ENCODE measurements at places on chromosomes 3 and 15.
A peak's percentile ranks its signal among the peaks of the same experiment; 100 is the strongest.

DNA sequence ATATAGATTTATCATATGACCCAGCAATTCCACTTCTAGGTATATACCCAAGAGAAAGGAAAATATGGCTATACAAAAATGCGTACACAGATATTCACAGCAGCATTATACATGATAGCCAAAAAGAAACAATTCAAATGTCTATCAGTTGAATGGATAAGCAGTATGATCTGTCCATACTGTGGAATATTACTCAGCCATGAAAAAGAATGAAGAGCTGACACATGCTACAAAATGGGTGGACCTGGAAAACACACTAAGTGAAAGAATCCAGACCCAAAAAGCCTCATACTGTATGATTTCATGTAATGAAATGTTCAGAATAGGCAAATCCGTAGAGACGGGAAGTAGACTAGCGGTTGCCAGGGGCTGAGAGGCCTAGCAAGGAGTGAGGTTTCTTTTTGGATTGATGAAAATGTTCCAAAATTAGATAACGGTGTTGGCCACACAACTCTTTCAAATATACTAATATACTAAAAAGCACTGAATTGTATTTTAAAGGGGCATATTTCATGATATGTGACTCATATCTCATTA lies 33.4 kb downstream of the FGD5 start:
- DNase-seq: no peak

DNA sequence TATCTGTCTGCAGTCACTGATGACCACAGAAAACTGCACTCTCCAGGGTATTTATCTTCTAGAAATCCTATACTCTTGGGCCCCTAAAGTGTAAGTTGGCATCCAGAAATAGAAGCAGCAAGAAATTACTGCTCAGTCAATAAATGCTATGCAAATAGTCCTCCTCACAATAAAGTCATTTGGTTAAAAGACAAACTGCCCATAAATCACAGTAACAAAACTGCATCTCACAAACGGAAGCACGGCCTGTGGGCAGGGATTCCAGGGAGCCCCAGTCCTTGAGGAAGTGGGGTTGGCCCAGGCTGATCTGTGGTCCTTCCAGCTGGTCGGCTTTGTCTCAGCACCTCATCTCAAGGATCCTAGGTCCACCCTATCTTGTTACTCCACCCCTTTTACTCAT lies 29.7 kb upstream of the SPATA12 start:
- no peak for DNase-seq

DNA sequence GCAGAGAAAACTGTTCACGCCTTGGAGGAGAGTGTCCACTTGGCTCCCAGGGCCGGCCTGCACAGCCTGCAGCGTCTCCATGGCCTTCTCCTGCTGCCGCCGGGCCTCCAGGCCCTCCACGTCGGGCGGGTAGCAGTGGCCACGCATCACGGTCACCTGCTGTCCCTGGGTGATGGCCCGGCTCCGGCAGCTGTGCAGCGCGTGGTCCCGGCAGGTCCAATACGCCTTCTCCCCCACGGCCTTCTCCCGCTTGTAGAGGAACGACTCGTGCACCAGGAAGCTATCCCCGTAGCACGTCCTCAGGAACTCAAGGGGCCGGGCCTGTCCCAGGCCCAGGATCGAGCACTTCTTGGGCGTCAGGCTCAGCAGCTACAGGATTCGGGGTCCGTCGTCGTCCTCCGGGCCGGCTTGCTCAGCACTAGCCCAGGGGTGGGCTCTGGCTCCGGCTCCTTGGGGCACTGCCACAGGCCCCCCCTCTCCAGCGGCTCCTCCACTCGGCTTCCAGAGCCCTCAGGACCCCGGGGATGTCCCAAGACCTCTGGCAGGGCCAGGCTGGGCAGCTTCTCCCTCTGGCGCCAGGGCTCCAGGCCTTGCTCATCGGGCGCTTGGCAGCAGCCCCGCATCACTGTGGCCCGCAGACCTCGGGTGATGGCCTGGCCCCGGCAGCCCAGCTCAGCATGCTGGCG lies 83.6 kb upstream of the FXR1 start:
- DNase-seq: no peak

DNA sequence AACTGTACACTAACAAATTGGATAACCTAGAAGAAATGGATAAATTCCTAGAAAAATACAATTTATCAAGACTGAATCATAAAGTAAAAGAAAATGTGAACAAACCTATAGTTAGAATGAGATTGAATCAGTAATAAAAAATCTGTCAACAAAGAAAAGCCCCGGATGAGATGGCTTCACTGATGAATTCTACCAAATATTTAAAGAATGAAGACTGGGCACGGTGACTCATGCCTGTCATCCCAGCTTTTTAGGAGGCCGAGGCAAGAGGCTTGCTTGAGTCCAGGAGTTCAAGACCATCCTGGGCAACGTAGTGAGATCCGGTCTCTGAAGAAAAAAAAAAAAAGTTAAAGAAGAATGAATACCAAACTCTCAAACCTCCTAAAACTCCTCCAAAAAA lies 17.7 kb upstream of the AP4E1 start:
- DNase-seq: no peak

DNA sequence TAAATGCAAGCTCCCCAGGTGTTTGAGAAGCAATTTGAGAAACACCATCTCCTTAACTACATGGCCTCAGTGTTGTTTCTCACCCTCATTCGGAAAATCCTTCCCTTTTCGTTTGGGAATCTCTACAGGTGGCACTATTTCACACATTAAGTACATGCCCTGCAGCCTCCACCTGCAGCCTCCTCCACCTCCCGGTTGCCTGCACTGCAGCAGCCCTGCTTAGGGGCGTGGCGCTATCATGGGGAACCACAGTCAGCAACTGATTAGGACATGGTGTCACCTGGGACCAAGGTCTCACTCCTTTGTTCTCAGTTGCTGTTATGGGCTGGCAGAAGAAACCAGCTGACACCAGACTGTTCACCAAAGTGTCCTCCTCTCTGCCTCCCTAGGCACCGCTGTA lies 11.7 kb upstream of the ZNF774 start:
- DNase-seq: no peak

GRCh38 chr3:141057946-141058800 lies 7.0 kb downstream of the SPSB4 start:
- DNase-seq: no peak

DNA sequence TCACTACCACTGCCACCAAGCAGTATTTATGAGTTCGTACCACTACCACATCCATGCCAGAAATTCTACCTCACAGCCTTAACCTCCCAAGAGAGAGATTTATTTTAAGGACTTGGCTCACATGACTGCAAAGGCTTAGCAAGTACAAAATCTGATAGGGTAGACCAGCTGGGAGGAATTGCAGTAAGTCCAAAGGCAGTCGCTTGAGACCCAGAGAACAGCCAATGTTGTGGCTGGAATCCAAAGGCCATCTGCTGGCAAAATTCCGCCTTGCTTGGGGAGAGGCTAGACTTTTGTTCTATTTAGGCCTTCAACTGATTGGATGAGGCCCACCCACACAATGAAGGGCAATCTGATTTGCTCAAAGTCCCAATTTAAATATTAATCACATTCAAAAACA lies 101.4 kb upstream of the STT3B start:
- no peak for DNase-seq

DNA sequence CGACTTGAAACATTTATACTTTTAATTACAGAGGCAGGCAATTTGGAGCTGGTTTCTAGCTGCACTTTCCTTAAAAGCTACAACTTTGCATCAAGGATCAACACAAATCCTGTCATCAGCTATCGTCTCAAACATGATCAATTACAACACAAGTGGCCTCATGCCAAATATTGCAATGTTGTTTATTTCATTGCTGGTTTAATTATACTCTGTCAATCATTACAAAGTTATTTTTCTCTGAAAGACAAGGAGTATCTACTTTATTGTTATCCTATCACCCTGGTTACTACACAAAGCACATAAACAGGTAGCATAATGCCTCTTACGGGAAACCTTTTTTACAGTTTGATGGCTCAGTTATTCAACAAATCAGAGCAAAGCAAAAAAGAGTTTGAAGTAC lies 58.0 kb upstream of the FOXB1 start:
- no peak for DNase-seq

DNA sequence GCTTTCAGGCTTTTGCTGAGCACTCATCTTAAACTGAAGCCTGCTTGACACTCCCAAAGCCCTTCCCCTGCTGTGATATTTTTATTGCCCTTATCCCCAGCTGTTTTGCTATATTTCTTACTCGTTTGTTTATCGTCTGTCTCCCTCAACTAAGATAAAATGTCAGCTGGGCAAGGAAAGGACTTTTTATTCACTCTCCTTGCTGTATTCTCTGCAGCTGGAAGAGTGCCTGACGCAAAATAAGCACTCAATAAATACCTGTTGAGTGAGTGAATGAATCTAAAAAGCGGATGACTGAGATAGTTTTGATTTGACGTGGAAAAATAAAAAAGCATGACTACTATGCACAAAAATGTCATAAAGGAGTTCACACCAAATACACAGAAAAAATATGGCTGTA lies 84.8 kb upstream of the POMGNT2 start:
- no peak for DNase-seq

DNA sequence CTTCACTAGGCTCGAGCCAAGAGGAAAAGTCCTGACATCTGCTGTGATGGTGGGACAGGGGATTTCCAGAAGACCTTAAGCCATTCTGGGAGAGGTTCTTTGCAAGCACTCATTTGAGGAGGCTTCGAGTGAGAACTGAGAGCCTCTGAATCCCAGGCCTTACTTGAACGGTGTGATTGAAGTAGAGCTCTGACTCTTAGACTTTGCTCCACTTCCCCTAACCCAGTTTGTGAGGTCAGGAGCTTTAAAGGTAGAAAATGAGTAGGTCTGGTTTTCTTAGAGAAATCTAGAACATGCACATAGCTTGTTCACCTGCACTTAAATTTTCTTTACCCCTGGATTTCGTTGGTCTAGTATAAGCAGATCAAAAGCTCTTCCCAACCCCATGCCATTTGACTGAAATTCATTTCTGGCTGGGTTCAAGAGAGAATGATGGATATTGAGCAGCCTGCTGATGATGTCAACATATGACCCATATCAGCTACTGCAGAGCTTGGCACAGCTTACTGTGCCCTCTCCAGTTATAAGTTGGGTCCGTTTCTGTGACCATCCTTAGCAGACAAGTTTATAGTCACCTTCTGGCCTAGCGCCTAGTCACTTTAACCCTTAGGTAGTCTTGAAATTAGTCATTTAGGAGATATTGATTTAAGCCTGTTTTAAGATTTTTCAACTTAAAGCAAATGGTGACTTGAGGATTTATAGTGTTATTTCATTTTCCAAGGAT lies 229.2 kb upstream of the CHRM5 start:
- DNase-seq: no peak

GRCh38 chr15:85580879-85581278 lies 200.5 kb downstream of the AKAP13 start:
- no peak for DNase-seq

DNA sequence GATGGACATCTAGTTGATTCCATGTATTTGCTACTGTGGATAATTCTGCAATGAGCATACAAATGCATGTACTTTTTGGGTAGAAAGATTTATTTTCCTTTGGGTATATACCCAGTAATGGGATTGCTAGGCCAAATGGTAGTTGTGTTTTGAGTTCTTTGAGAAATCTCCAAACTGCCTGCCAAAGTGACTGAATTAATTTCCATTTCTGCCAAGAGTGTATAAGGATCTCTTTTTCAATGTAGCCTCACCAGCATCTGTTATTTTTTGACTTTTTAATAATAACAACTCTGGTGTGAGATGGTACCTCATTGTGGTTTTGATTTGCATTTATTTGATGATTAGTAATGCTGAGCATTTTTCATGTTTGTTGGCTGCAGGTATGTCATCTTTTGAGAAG lies 435.0 kb upstream of the CBLB start:
- no peak for DNase-seq

DNA sequence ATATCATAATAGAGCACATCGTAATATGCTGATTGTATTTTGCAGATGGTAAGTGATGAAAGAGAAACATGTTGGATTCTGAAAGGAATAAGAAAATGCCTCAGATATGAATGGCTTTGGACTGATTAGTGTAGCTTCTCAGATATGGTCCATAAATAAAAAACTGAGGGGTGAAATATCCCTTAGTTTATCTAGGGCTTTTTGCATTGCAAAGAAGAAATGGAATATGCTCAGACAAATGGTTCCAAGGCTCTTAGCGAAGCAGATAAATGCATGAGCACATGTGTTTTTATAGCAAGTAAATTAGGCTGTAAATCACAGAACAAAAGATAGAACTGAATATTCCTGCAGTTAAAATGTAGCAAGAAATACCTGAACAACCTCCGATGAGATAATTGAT lies 820.9 kb upstream of the GRM7 start:
- DNase-seq: no peak

- DNase-seq: no peak
Observed at GRCh38 chr3:102471491-102471890, 36.7 kb downstream of the ZPLD1 start.

GRCh38 chr3:129722527-129722926 lies 116.1 kb upstream of the PLXND1 start:
- DNase-seq: no peak

- DNase-seq: no peak
Observed at GRCh38 chr15:33293713-33294334, 16.9 kb upstream of the RYR3 start.

DNA sequence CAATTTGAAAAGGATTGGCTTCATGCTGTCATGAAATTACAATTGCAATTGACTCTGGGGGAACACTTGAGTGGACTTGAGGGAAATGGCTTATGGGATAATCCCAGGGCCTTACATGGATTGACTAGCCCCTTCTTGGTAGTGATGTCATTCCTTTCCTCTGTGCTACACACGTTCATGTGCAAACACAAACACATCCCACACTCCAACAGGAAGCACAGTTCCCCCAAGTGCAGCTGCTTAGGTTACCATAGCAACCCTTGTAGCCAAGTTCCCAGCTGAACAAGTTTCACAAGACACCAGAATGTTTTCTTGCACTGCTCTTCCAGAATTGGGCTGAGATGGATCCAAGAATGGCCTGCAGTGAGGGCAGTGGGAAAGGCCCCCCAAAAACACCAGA lies 217.0 kb downstream of the ZNF621 start:
- peak; percentile 84 for DNase-seq

- no peak for DNase-seq
Observed at GRCh38 chr3:105811518-105812193, 57.2 kb downstream of the CBLB start.

GRCh38 chr3:89697321-89697916 lies 590.0 kb downstream of the EPHA3 start:
- no peak for DNase-seq

- DNase-seq: no peak
Observed at GRCh38 chr15:66133247-66133885, 120.2 kb downstream of the MEGF11 start.

DNA sequence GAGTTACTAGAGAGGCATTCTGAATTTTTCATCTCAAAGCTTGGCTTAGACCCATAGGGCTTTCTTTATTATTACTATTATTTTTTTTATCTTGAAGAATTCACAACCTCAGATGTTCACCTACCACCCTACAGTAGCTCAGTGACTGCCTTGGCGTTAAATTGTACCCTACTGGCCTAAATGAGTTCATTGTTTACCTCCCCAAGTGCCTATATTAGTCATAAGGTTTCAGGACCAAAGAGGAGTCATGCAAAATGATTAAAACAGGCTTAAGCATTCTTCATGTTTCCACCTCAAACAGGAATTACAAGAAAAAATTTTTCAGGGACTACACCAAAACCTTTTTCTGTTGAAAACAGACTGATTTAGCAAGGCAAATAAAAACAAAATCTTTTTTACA lies 751.5 kb downstream of the SQOR start:
- no peak for DNase-seq
